ENCODE measurements at places on chromosomes 16 and 17.

DNA sequence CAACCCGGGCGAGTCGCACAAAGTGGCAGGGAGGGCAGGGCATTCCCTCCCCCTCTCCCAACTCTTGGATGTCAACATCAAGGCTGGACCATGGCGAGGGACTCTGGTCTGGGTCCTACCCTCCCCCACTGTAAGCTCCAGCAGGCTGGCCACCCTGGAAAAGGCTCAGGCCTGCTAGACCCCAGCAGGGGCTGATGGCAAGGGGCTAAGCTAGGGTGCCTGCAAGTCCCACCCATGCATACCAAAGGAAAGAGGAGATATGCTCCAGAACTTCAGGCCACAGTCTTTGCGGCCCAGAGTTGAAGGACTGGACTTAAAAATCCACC is 19.9 kb downstream of the ST3GAL2 start:
- no peak for DNase-seq

- DNase-seq: no peak
These were observed 276.7 kb downstream of the PARN start for GRCh38 chr16:14353340-14353739.

GRCh38 chr17:48134912-48135480 is 27.4 kb downstream of the SNX11 start:
- no peak for DNase-seq

- no peak for DNase-seq
These were observed 11.5 kb upstream of the FOXJ1 start for GRCh38 chr17:76152591-76152990.

DNA sequence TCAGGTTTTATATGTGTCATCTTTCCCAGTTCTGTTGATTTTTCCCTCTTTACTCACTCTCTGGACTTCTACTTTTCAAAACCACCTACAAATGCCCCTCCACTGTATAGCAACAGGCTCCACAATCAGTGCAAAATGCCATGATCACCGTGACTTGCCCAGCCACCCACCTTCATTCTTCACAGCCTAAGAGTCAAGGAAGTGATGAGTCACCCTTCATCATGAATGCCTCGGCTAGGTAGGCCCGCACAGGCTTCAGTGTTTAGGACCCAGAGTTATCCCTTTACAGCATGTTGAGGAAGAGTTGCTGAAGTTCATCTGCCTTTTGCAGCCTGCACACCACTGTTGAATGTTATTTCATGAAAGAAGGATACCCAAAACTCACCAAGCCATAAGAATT is 158.6 kb downstream of the PMP22 start:
- DNase-seq: no peak

- DNase-seq: no peak
These were observed 189.9 kb downstream of the AATF start for GRCh38 chr17:37138571-37139120.

GRCh38 chr17:47694581-47695428 is 844 bp downstream of the TBKBP1 start:
- DNase-seq: no peak

DNA sequence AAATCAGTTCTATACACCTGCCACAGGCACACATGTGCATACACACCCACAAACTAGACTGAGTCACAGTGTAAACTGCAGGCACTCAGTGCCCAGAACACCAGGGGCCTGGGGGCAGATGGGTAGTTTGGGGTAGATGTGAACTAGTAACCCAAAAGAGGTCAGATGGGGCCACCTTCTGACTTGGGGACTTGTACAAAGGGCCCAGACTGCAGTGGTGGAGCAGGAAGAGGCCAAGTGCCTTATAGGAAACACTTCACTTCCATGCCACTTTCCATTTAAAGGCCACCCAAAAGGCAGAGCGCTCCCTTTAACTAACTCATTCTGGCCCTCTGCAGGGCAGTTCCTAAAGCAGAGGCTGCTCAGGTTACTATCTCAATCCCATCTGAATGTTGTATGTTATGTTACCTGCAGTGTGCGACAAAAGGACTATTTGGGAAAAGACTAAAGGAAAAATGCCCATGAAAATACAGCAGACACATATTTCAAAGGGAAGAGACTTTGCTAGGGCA is 27.8 kb upstream of the ERN1 start:
- DNase-seq: no peak

GRCh38 chr17:40818733-40819527 is 3.5 kb downstream of the KRT10 start:
- DNase-seq: peak; percentile 69

- no peak for DNase-seq
These were observed 31.0 kb downstream of the CFDP1 start for GRCh38 chr16:75402159-75402820.

All from stimulated activated CD8-positive, alpha-beta memory T cell treated with anti-CD3 and anti-CD28 coated beads, Interleukin-7, amount 100 ng/mL, for 1 hour (primary cell).